AG09309 (cell line): ENCODE measurements at places on chromosomes 3 and 15.

DNA sequence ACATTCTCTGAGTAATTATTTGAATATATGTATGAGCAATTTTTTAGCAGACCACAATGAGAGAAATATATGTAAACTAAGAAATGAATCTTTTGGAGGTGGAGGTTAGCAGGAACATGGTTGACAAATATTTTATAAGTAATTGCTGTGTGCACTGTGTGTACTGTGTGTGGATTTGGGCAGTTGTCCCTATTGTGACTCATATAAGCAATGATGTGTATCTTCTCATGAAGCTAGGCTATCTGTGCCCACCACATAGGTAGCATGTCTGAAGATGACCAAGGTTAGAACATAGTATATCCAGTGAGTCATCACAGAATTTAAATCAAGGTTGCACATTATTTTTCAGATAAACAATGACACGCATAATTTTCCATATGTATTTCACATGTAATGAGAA is 713.9 kb upstream of the GBE1 start:
- no peak for DNase-seq

DNA sequence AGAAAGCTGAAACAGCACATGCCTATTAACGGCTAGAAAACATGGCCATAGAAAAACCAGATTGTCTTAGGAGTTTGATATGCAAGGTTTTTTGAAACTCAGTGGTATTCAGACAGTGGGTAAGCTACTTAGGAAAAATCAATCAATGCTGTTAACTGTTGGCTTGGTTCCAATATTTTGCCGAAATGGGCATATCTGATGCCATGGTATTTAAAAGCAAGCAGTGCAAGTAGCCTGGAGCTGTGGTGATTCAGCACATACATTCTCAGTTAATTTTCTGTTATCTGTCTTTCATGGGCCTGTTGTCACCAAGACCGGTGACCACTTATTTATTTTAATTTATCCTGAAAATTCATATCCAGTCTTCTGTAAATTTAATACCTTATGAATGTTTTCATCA is 17.3 kb upstream of the SUCNR1 start:
- no peak for DNase-seq

DNA sequence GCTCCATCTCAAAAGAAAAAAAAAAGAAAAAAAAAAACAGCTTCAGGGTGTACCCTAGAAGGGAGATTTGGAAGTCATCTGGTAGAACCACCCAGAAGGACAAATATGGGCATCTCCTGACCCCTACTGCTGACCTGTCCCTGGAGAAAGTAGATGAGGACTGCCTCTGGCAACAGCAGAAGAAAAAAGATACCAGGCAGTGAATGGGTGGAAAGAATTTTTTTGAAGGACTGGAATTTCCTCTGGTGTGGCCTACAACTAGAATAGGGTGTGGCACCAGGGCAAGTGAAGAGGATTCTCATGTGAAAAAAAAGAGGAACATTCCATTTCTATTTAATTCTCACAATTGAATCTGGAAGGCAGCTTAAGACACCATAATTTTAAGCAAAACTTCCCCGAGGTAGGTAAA is 3.1 kb downstream of the ANXA2 start:
- no peak for DNase-seq

DNA sequence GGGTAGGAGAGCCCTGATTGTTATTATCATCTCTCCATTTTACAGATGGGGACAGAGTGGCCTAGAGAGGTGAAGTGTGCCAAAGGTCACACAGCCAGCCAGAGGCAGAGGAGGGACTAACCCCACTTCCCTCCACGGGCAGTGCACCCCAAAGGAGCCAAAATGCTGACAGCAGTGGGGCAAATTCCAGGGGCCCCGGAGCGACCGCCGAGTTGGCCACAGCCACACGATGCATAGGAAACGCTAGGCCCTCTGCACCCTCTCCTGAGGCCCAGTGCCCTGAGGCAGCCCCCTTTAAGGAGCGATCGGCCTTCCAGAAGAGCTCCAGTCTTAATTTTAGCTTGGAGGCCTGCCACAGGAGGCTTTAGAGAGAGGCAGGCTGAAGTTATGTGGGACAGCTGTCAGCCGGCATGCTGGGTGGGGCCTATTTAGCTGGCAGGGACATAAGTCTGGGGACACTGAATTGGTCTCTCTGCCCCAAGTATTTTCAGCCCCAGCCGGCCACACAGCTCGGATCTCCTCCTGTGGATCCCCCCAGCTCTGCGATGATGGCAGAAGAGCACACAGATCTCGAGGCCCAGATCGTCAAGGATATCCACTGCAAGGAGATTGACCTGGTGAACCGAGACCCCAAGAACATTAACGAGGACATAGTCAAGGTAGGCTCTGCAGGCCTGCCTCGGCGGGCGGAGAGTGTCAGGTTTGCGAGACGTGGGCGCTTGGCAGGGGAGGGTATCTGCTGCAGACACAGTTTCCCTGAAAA is at the start of gene CAV3:
Gene CAV3 (plus strand): TSS at position 471 of the 763 bp plus-strand sequence. CDS start 75 bp downstream, at position 546.
- no peak for DNase-seq

DNA sequence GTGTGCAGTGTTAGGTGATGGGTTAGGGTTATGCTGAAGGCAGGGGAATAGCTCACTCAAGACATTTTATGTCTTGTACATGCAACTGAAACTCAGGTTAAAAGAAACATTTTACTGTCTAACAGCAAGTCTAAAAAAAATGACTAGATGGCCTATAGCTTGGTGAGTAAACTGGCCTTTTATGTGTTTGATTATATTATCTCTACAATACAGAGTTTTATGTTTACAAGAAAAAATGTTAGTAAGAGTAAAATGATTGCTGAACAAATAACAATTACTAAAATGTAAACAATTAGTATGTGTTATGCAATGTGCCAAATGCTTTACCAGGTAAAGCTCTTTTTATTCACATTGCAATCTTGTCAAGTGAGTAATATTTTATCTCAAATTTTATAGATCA is 1039.6 kb downstream of the ROBO2 start:
- no peak for DNase-seq

DNA sequence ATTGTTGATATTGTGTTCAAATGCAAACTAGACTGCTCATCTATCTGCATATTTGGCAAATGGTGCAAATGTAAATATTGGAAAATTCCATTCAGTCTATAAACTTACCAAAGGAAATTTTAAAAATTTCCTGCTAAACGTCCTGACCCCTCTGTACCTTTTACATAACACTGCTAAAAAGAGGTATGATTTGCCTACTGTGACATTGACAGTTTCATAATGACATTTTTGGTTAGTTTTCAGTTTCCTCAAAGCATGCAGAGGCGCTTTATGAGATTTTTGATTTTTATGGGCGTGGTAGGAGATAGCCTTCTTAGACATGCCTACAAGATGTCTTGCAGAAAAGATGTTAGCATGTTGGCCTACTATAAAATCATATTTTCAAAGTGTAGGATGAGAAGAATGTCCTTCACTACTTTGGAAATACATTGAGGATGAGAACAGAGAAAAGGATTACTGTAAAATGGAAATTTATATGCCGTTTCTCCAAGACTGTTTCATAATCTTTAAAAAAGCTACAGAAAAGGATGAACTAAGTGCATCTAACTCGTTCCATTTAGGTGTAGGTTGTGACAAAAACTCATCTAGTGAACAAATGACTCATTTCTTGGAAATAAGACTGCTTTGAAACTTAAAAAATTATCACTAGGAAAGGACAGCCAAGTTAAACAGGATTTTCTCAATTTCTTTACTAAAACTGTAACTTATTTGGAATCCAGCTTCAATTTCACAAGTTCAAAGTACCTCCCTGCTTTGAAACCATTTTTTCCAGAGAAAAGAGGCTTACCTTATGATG is 14.5 kb upstream of the ISLR start:
- DNase-seq, result no peak

DNA sequence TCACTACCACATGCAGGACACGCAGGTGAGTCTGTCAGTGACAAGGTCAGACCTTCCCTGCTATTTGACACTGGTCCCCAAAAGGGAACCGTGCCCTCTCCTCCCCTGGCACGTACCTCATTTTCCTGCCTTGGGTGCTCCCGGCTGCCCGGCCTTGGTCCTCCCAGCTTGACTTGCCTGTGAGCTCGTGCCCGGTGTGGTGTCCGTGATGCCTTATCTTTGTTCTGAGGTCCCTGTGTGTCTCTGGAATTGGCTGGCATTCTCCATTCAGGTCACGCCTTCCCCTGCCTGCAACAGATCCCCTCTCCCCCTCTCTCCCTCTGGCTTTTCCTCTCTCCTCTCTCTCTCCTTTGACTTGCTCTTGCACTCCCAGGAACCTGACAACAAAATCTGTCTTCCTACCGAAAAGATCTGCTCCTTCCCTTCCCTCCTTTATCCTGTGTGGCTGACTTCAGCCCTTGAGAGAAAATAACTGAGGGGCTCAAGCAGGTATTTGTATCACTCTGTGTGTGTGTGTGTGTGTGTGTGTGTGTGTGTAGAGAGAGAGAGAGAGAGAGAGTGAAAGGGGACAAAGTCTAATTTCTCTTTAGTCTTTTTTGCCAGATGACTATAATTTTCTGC is at the start of gene MASP1:
Gene MASP1 (minus strand): TSS at position 226 of the 621 bp plus-strand sequence. CDS start 105 bp downstream, at position 121.
- DNase-seq, result no peak
